ENCODE measurements at places on chromosomes 13 and 19. TPM values are rescaled to one million over a fixed set of nuclear protein-coding genes. Genes with fewer than 3 reads are reported as not detected.

DMKN gene
- total RNA-seq = 26.1 TPM

TMEM255B gene
- 11.2 TPM for total RNA-seq

DNA sequence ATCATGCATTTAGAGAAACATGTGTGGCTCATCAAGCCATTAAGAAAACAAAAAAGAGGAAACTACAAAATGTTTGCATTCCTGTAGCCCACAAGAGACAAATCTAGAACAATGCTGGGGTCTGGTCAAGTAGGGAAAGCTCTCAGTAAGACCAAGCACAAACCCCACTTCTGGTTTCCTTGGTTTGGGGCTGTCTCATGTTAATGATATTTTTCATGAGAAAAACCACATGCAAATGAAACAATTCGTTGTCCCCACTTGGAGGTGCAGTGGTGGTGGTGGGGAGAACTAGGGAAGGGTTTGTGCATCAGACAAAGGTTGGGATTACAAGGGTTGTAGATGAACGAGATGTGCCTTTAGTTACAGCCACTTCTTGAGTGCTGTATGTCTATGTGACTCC, 7.0 kb upstream of the RB1 start:
- DNase-seq = no peak
- no peak overlapping the region for H3K4me3 ChIP-seq
- H3K36me3 ChIP-seq = no peaks in the 10 kb centered on the region
- no peak overlapping the region for H3K27ac ChIP-seq
- H3K4me1 ChIP-seq = no peaks in the 10 kb centered on the region

GRCh38 chr19:34633802-34634201, 43.2 kb downstream of the SCGB2B2 start:
- no peak for DNase-seq
- no peaks in the 10 kb centered on the region for H3K4me1 ChIP-seq
- no peak overlapping the region for H3K27ac ChIP-seq
- no peak overlapping the region for H3K4me3 ChIP-seq
- H3K36me3 ChIP-seq = no peaks in the 10 kb centered on the region

DNA sequence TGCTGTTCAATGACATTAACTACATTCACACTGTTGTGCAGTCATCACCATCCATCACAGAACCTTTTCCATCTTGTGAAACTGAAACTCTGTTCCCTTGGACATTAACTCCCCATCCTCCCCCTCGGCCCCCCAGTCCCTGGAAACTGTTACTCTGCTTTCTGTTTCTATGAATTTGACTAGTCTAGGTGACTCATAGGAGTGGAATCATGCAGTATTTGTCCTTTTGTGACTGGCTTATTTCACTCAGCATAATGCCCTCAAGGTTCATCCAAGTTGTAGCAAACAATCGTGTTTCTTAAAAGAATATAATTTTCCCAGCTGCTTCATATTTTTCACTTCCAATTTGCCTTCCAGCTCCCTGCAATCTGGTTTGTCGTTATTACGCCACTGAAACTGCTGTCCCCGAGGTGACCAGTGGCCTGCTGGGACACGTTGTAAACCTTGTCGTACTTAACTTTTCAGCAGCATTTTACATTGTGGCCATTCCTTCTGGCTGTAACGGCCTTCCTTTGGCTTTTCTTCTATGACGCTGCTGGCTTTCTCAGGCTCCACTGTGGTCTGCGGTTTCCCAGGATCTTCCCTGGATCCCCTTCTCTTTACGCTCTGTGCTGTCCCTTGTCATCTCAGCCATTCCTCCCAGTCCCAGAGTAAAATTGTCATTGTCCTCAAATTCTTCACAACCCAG, 74.0 kb downstream of the DHRS12 start:
- H3K4me1 ChIP-seq = peaks cover 33% of the 10 kb centered on the region
- no peaks in the 10 kb centered on the region for H3K27me3 ChIP-seq
- H3K4me3 ChIP-seq = peak overlapping the region; percentile 43
- peak; percentile 28 for DNase-seq

DNA sequence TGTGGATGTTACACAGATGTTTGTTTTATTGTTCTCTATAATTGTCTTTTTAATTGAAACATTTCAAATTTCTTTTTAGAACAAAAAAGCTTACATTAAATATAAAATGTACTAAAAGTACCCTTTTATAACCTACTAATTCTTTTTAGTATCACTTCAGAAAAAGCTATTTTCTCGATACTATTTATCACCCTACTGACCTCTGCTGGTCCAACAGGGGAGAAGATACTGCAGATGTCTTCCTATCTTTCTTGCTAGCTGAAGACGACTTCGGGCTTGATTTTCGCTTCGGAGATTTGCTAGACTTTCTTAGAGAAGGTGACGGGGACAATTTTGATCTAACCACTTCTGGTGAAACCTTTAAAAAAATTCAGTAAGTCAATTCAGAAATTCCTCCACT, 42.4 kb downstream of the ZC3H13 start:
- H3K27ac ChIP-seq = no peak overlapping the region
- H3K36me3 ChIP-seq = peaks cover 24% of the 10 kb centered on the region
- DNase-seq = no peak
- no peaks in the 10 kb centered on the region for H3K4me1 ChIP-seq

DNA sequence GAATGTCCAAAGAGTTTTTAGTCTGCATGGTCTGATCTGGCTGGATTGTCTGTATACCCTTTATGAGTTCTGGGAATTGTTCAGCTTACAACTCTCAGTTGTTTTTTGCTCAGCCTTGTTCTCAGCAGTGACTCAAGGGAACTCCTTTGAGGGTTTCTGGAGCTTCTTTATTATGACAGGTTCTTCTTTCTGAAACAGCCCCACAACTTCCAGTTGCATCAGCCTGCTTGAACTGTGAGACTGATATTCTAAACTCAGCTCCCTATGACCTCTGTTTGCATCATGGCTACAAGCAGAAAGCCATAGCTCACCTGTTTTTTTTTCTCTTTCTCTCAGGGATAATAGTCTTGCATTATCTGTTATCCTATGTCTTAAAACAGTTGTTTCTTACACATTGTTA, 85.0 kb downstream of the TDRD3 start:
- no peaks in the 10 kb centered on the region for H3K27me3 ChIP-seq
- H3K4me1 ChIP-seq = no peaks in the 10 kb centered on the region
- no peak overlapping the region for H3K4me3 ChIP-seq
- no peak overlapping the region for H3K27ac ChIP-seq
- no peak for DNase-seq
- H3K36me3 ChIP-seq = peaks cover 4% of the 10 kb centered on the region

DNA sequence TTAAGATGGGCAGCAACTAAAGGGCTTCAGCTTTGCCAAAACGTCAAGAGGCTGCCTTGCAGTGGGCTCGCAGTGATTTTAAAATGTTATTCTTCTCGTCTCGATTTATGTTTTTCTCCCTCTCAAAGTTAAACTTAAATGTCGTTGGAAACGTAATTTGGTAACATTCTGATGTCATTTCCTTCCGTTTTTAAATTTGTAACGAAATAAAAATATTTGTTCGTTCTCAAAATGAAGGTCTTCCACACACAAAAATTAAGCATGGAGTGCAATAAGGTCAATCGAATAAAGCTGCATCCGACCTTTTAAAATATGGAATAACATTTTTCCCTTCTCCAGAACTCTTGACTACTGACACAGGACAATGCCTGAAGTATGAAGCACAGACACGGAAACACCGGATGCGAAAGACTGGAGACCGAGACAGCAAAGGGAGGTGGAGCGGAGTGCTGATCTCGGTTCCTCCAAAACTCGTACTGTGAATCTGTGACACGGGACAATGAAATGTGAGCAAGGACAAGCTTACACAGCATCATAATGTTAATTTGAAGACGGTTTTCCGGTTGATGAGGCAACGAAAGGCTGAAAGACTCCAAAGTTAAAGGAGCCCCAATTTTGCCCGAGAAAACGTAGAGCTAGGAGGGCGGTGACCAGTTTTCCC, 850 bp downstream of the MTMR6 start:
- no peaks in the 10 kb centered on the region for H3K27me3 ChIP-seq
- H3K36me3 ChIP-seq = no peaks in the 10 kb centered on the region
- no peak for DNase-seq
- H3K27ac ChIP-seq = peak overlapping the region; percentile 92
- H3K4me3 ChIP-seq = peak overlapping the region; percentile 87

DNA sequence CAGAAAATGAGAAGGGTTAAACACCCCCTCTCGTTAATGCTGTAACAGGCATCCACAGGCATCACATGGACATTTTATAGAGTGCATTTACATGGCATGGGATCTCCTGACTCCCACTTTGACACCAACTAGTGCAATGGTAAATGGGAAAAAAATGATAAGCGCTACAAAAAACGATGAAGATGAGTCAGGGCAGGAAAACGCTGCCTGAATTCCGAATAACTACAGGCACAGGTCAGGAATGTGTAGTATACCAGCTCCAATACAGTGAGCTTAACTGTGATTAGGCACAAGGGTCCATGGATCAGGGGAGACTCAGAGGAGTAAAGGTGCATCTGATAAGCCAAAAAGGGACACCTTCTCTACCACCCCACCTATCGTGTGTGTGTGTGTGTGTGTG, 223.6 kb downstream of the FOXO1 start:
- no peak for DNase-seq
- no peaks in the 10 kb centered on the region for H3K36me3 ChIP-seq
- H3K4me3 ChIP-seq = no peak overlapping the region
- H3K27ac ChIP-seq = no peak overlapping the region
- no peaks in the 10 kb centered on the region for H3K27me3 ChIP-seq

Measured in thoracic aorta (tissue), 2 donors.